ENCODE measurements at places on chromosomes 2 and 18.

DNA sequence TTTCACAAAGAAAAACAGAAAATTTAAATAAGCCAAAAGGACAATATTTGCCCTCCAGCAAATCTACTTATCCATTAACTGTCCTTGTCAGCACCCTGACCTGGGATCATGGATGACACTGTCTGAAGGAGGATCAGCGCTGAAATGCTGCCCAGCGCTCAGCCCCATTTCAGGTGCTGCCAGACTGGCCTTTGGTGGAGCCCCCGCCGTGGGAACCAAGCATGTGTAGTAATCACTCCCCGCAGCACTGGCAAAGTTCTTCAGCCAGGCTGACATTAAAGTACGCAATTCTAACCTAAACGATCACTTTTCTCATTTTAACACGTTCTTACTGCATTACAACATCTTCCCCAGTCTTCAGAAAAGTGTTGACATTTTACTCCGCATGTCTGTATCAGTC is 108.6 kb upstream of the GPC1 start:
- no peak for DNase-seq

- peak; percentile 27 for DNase-seq
Observed at GRCh38 chr2:11446733-11447248, 19.2 kb downstream of the E2F6 start.

GRCh38 chr18:63031375-63031774 is 288.2 kb downstream of the BCL2 start:
- no peak for DNase-seq

DNA sequence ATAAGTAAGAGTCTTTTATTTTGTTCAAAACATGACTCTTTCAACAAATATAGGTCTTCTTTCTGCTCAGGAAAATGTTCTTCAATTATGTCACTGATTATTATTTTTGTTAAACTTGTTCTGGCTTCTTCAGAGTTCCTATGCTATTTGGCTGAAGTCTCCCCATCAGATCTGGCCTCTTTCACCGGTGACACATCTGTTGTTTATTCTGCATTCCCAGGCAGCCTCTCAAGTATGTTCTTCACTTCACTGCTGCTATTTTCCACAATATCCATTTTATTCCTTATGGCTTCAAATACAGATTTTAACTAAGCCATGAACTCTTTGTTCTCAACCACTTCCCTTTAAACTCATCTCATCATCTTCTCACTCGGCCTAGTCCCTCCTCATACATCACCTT is 45.7 kb downstream of the HDAC4 start:
- no peak for DNase-seq

DNA sequence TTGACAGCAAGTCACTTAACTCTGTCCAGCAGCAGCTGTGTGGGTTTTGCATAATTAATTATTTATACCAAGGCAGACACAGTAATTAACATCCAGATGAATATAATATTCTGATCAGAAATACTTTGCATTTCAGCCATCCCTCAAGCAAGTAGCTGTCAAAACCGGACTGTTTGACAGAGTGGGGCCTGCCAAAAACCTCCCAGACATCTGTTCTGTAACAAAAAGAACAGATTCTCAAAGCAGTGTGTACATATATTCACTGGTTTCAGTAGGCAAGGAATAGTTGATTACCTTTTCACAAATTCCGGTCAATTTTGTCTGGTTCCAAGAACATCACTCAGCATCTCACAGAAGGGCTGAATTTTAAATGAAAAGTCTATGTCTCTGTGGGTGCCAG is 291.6 kb downstream of the CMPK2 start:
- no peak for DNase-seq

DNA sequence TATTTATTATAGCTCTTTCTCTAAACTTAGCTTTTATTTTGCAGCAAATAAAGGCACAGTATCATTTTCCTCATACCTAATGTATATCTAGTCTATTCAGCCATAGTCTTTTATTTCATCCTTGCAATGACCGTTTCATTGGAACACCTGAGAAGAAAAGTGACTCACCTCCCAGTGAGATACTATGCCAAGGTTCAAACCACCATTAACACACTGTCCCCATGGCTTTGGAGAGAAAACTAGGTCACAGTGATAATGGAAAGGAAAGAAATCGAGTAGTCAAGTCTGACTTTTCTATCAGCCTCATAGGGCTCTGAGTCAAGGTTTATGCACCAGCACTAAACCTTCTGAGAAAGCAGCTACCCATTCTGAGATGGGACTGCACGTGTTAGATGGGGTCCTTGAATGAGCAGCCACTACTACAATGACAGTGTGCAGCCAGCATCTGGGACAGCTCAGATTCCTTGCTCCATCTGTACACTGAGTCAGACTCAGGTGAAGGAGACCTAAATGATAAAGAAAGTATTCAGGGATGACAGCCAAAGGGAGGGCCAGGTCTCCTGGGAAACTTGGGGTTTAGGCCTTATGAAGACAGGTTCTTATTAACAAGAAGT is 971.1 kb upstream of the ACVR2A start:
- no peak for DNase-seq

DNA sequence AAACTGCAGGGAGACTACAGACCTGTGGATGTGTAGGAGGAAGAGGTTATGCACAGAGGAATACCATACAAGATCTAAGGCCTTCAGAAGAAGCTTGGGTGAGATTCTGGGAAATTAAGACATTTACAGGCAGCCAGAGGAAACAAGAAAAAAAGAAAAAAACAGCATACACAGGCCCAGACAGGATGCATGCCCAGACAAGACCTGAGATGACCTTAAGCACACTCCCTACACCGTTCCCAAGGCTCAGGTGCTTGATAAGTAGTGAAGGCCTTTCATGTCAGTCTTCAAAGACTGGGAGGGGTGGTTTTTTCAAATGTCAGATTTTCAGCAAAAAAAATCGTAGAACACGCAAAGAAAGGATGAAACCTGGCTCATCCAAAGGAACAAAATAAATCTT is 83.0 kb downstream of the CCDC138 start:
- no peak for DNase-seq

GRCh38 chr18:65768120-65768778 is 17.4 kb downstream of the CDH7 start:
- DNase-seq = no peak

GRCh38 chr2:71388214-71388613 is 56.6 kb downstream of the ZNF638 start:
- DNase-seq = no peak

- peak; percentile 97 for DNase-seq
Observed at GRCh38 chr2:8448824-8449556, 232.9 kb upstream of the ID2 start.
